ENCODE measurements at places on chromosomes 12 and 14.

- no peak for DNase-seq
Measured at GRCh38 chr14:65168840-65169239, 66.5 kb upstream of the MAX start.

DNA sequence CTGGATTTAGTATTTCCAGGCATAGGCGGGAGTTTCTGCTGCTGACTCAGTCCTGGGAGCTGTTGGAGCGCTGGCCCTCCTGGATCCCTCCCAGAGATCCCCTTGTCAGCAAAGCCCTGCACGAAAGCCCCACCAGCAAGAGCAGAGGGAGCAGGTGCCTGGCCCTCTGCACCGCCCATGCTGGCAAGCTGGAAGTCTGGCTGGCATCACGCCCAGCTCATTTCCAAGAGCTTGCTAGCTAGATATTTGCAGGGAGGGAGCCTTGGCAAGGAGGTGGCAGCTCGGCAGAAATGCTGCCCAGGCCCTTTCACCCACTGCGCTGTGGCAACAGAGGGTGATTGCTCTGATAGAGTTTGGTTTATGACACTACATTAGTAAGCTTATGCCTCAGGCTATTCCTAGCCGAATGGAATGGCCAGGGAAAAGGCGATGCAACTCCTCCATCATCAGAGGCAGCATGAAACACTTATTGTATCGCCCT is 193.9 kb downstream of the EMP1 start:
- no peak for DNase-seq

GRCh38 chr14:94040796-94041195 is 14.7 kb downstream of the OTUB2 start:
- DNase-seq, result no peak

DNA sequence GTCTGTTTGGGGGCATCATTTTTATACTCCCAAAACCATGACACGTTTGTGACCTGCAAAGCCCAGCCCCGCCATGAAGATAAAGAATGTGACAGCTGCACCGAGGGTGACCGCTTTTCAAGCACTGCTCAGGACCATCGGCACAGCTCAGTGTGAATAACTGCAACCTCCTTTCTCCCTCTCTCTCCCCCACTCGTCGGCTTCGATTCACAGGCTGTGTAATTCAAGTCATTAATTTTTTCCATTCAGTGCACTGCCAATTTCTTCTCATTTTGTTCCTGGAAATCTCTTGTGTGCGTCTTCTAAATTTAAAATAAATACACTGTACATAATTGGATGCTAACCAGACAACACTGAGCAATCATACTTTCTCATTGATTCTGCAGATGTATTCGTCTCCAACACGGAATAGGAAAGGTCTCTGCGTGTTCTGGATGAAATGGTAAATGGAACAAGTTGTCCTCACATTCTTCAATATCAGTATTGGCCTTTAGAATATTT is 260.8 kb downstream of the TTC8 start:
- DNase-seq, result no peak

- DNase-seq, result no peak
Measured at GRCh38 chr12:128789356-128789929, 34.3 kb downstream of the SLC15A4 start.

GRCh38 chr12:50192908-50193307 is 25.7 kb upstream of the CERS5 start:
- no peak for DNase-seq

DNA sequence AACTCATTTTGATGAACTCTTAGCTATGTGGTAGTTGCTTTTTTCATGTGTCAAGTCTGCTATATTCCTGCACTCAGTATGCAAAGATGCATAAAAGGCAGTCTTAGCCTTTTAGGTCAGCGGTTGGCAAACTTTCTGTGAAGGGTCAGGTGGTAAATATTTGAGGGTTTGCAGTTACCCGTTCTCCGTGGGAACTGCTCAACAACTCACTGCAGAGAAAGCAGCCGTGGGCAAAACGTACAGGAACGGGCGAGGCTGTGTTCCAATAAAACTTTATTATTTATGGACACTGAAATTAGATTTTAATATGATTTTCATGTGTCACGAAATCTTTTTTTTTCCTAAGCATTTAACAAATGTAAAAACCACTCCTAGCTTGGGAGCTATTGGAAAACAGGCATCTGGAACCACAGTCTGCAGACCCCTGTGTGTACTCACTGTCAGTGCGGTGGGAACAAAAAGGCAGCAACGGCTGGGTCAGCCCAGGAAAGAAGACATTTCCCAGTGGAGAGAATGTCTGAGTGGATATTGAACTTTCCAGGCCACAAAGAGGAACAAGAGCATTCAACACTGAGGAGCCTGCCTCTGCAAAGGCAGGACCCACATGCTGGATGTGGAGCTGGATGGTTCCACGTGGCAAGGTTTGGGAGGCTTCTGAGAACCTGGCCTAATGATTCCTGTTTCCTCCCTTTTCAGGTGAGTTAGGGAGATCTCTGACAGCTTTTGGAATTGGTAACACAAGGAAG is 3.5 kb upstream of the ACACB start:
- DNase-seq, result no peak

- no peak for DNase-seq
Measured at GRCh38 chr12:59890896-59891579, 295.2 kb downstream of the SLC16A7 start.

- no peak for DNase-seq
Measured at GRCh38 chr14:28831126-28831525, 64.5 kb downstream of the FOXG1 start.

GRCh38 chr12:108205864-108206263 is 76.8 kb downstream of the WSCD2 start:
- DNase-seq, result no peak

DNA sequence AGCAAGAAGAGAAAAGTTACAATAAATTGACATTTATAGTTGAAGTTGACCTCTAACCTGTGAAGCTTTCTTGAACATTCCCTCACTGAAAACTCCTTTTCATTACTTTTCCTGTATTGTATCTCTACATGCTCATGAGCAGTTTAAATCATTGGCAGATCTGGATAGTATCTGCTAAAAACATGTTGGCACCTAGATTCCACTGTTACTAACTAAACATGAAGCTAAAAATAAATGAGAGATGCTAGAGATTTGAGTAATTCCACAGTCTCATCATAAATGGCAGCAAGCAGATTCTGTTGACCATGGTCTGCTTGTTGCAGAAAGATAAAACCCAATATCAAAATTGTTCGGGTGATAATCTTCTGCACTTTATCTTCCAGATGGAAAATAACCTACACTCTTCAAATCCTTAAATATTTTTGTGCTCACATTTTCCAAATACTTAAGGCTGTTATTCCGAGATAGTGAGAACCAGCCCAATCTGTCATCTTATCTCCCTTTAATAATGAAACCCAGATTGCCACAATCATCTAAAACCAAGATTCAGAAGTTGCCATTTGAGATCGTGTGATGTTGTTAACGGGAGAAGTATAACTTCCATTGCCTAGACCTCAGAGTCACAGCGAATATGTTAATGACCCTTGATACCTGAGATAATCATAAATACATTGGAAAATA is 171.0 kb upstream of the DAAM1 start:
- no peak for DNase-seq

DNA sequence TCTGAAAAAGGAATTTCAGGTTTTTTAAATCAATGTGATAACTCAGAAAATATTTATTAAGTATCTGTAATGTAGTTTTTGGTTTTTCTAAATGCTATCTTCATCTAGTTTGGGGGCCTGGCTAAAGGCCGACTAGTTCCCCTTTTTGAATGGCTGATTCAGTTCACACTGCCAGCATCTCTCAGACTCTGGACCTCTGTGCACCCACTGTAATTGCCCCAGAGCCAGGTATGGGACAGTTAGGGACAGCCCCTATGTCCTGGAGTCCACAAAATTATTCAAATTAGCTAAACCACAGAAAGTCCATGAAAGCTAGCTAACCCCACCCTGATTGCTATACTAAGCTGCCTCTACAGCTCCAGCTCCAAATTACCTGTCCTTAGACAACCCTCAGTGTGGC is 49.1 kb upstream of the RGS6 start:
- no peak for DNase-seq

DNA sequence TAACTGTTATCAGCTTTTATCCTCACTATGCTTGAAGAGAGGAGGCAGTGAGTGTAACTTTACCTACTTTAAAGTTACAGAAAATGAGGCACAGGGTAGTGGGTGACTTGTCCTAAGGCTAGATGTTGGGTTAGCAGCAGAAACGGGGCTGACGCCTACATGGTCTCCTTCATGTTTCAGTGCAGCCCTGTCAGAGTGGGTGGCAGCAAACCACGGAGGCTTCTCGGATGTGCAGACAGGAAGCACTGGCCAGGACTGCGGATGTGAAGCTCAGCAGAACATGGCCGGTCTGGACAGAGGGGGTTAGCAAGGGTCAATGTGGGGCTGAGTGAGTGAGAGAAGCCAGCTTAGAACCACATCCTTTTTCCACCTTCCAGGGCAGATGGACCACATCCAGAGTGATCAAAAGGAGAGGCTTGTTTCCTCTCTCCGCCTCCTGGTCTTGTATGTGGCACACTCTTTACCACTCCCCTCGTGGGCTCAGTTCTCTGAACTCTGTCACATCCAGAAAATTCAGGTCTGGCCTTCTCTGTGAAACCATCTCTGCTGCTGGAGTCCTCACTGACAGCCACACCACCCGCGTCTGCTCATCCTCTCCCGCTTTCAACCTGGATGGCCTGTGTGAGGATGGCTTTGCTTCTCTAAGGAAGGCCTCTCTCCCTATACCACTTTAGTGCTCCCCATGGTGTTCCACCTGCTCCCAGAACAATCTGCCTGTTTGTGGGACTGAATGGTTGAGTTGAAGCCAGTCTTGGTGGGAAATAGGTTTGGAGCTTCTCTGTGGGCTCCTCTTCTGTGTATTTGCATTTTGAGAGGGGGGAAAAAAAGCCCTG is 14.1 kb downstream of the SUSD6 start:
- peak; percentile 78 for DNase-seq

DNA sequence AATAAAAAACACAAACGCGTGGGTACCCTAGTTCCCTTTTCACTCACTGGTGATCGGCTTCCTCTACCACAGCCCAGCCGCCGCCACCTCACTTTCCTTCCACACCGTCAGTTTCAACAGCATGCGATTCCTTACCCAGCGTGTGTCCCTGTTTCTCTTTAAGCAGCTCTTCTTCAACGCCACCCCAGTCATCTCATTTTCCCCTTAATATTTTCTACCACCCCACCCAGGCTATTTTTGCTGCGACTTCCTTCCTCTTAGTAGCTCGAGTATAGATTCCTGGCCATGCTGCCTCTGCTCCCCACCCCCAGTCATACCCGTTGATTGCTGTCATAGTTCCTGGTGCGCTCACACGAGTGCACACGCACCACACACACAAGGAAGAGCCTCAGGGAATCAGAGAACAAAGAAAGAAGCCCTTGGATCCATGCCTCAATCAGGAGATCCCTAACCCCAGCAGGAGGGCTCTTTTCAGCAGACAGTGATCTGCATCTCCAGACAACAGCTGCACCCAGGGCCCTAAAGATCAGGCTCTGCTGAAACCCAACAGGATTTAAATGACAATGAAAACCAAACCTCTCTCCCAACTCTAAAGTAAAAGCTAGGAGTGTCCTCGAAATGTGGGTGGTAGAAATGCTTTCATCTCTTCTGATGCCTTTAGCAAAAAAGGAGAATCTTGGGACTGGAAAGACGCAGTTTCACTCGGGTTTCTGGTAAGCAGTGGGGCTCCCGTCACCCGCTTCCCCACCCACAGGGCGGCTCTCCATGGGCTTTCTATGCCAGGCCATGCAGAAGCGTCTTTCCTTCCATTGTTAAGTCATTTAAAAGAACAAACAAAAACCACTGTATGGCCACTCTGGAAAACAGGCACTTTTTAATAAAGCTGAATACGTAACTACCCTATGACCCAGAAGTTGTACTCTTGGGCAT is 23.8 kb downstream of the VPS37B start:
- DNase-seq, result peak; percentile 37

- no peak for DNase-seq
Measured at GRCh38 chr12:109736552-109737108, 23.0 kb downstream of the FAM222A start.

- no peak for DNase-seq
Measured at GRCh38 chr14:34018564-34019244, 67.8 kb upstream of the EGLN3 start.

- no peak for DNase-seq
Measured at GRCh38 chr12:28941248-28941647, 207.8 kb upstream of the FAR2 start.

DNA sequence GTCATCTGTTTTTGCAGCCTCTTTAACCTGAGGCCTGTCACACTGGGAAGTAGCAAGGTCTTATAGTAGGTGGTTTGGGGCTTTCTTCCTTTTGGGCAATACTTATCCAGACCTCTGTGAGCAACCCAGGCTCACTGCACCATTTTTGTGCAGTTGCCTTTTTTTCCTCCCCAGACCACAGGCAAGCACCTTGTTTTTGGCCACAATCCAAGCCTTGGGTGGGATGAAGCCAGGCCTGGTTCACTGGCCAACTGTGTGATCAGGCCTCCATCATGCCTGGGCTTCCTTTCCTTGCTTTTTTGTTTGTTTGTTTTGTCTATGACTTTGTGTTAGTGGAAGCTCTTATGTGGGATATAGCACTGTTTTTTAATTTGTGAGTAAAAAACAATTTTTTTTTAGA is 71.7 kb downstream of the DNAH10 start:
- DNase-seq, result no peak

GRCh38 chr12:51505360-51506105 is 80.9 kb downstream of the SLC4A8 start:
- no peak for DNase-seq

DNA sequence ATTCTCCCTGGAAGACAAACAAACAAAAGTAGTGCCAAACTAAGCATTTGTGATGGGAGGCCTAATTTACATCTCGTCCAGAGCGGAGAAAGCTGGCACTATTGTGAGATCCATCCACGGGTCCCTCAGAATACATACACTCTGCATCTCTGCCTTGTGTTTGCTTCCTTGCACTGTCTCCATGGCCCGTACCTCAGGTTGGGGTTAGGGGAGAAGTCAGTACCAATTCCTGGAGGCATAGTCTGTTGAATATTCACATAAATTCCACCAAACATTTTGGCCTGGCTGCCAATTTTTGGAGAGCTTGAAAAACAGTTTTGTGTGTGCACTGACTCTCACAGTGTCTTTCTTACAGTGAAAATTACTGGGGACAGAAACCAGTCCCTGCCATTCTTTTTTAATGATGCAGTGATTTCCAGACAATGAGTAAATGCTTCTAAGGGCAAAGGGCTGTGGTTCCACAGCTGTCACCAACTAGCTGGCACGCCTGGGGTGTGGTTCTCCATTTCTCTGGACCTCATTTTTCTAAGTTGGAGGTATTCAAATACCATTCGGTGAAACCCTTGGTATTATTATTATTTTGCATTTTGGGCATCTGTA is 119.7 kb upstream of the HIF1A start:
- DNase-seq, result no peak

- DNase-seq, result no peak
Measured at GRCh38 chr14:49584058-49584457, 2.1 kb downstream of the RPS29 start.

GRCh38 chr14:29282169-29282568 is 515.6 kb downstream of the FOXG1 start:
- no peak for DNase-seq

Data from stimulated activated CD4-positive, alpha-beta T cell treated with anti-CD3 and anti-CD28 coated beads, Interleukin-4, amount 100 ng/mL, for 4 hours (primary cell).